Urinary bladder (tissue), 4 donors: ENCODE measurements at places on chromosomes 6 and 20. TPM values are rescaled to one million over a fixed set of nuclear protein-coding genes. Genes with fewer than 3 reads are reported as not detected.

The C6orf136 gene
- 6.3 TPM for total RNA-seq

The TMC2 gene
- 0.16 TPM for total RNA-seq

The GRM1 gene
- total RNA-seq = 0.16 TPM

The MYBL2 gene
- total RNA-seq = 2.3 TPM

The MSH5 gene
- total RNA-seq = 14.8 TPM

The TP53TG5 gene
- 0.69 TPM for total RNA-seq

The SSTR4 gene
- not detected for total RNA-seq

The CTCFL gene
- not detected for total RNA-seq

The RCAN2 gene
- total RNA-seq = 23.7 TPM

The COL12A1 gene
- 470 TPM for total RNA-seq

The TCP11 gene
- total RNA-seq = 0.37 TPM

The PSMB8 gene
- total RNA-seq = 24.9 TPM

The NTSR1 gene
- total RNA-seq = 0.05 TPM

The CABLES2 gene
- 2.1 TPM for total RNA-seq

The CRYBG1 gene
- 32.4 TPM for total RNA-seq

The TAPBP gene
- total RNA-seq = 43.0 TPM

The CST5 gene
- total RNA-seq = not detected

The NNAT gene
- 31.4 TPM for total RNA-seq

The RSPH9 gene
- 1.0 TPM for total RNA-seq

The FAXC gene
- 19.4 TPM for total RNA-seq

The ASIP gene
- not detected for total RNA-seq

The TSHZ2 gene
- 35.0 TPM for total RNA-seq

The CTAGE9 gene
- total RNA-seq = not detected

The PPIL6 gene
- total RNA-seq = 11.9 TPM

The HLA-DRB1 gene
- 10.2 TPM for total RNA-seq

The CNR1 gene
- 5.6 TPM for total RNA-seq

The SUPT3H gene
- 12.5 TPM for total RNA-seq

The NUP153 gene
- 43.6 TPM for total RNA-seq

The MMP24 gene
- total RNA-seq = 1.5 TPM

The OXT gene
- not detected for total RNA-seq

The SYCP2L gene
- total RNA-seq = 8.2 TPM

The CEBPB gene
- total RNA-seq = 13.1 TPM

The HLA-DPA1 gene
- 25.4 TPM for total RNA-seq

The PTCHD4 gene
- 0.95 TPM for total RNA-seq

The TMEM151B gene
- total RNA-seq = 0.48 TPM

The DNMT3B gene
- total RNA-seq = 2.4 TPM

The GMPR gene
- 4.5 TPM for total RNA-seq

The ZNF831 gene
- 0.69 TPM for total RNA-seq

The PSORS1C2 gene
- total RNA-seq = not detected

The SALL4 gene
- 1.3 TPM for total RNA-seq

The HRH3 gene
- 0.16 TPM for total RNA-seq

The RGS19 gene
- 7.8 TPM for total RNA-seq

The MYL9 gene
- total RNA-seq = 42.6 TPM
